ENCODE measurements at places on chromosomes 11 and 22.

DNA sequence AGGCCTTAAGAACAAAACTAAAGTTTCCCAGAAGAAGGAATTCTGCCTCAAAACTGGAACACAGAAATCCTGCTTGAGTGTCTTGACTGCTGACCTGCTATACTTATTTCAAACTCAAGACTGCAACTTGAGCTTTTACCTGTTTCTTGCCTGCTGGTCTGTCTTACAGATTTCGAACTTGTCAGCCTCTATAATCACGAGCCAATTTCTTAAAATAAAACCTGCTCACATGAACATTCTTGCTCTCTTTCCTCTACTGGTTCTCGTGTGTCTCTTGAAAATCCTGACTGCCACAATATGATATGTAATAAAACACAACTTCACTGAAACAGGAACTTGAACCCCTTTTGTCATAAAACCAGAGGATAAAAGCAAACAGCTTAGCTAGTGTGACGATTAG lies 13.9 kb downstream of the PATL1 start:
- no peak for DNase-seq

DNA sequence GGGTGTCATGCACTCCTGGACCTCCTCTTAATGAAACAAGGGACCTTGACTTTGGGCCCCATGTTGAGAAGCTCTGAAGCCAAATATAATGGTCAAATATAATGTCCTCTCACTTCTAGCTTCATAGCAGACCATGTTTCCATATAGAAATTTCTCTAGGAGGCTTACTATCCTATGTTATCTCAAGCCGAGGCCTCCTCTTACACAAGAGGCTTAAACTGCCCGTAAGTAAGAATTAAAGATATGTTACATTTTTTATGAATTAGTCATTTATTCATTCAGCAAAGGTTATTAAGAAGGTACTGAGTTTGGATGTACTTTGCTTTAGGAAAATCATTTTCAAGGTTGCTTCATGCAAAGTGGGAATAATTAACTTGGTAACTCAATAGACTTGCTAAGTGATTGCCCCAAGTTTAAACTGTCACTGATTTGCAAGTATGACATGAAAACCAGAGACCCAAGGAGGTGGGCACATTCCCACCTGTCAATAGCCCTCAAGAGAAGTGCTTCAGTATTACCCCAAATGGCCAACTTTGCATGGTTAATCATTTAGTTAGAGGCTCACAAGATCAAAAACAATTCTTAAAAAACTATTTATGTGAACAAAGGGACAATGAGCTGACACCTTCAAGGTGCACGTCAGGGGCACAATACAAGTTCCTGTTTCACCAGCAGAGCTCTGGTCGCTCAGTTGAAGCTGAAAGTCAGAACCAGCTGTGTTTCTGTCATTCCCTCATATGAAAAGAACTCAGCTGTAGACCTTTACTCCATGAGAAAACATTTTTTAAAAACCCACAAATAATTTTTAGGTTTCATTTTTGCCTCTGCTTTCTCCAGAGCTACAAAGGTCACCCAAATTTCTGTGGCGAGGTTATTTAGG lies 20.9 kb downstream of the BDNF start:
- no peak for DNase-seq

- no peak for DNase-seq
Observed at GRCh38 chr11:60786811-60787567, 1.9 kb downstream of the MS4A10 start.

- no peak for DNase-seq
Observed at GRCh38 chr11:75678620-75679259, 9.9 kb upstream of the MAP6 start.

- DNase-seq = no peak
Observed at GRCh38 chr11:830295-831117, 2.2 kb upstream of the CD151 start.

DNA sequence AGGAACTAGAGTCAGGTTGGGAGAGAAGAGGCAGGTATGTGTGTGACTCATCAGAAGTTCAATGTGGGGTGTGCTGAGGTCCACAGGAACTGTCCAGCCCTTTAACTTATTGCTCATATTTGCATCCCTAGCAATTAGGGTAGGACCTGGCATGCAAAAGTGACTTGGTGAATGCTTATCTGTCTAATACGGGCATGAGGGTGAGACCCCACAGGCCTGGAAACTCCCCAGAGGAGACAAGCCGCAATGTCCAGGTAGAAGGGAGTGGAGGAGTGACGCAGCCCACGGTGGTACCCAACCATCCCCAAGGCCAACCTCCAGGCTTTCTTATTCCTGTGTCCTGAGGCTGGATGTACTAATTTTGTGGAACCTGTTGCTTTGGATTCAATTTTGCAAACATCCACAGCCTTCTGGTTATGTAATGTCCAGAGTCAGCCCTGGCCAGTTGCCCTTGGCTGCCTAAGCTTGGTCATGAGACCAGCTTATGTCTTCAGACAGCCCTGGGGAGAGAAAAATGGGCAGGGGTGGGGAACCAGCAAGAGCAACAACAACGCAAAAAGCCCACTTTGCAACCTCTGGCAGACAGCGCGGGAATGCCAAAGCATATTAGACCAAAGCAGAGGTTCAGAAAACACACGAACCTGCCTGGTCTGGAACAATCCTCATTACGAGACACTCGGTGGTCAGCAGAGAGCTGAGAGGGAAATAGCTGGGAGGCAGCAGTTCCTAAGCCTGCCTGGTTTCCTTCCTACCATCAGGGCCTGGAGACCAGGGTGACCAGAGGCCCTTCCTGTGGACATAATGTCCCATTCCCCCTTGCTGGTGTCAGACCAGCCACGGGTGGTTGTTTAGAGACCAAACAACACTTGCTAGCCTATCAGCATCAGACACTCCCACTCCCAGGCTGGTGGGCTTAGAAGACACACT lies 49.3 kb downstream of the TIMP3 start:
- no peak for DNase-seq

DNA sequence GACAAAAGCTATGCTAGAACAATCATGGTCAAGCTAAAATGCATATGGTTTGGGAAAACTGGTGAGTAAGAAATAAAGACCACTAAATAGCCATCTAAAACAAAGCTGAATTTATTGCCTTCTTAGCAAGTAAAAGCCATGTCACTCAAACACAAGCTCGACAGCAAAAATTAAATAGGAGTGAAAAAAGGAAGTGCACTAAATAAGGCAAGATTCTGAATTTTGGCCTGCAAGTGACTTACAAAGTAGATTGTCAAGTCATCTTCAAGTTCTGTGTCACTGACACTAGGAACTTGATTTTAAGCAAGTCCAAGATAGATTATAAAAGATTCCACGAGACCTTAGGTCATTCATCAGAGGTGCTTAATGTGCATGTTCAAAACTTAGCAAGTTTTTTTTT lies 27.4 kb downstream of the TUG1 start:
- no peak for DNase-seq

DNA sequence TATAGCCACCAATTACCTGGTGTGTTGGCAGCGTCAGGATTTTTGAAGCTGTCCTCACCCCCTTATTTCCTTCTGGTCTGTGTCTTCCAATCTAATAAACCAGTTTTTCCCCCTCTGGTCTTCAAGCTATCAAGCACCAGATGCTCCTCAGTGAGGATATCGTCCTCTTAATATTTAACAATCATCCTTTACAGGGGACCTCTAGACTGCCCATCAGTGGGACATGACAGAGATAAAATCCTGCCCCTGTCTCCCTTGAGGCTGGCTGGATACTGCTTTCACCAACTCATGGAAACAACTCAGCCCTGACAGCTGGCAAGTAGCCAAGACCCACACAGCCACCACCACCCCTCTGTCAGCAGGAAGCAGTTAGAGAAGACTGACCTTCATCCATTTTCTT lies 421.0 kb upstream of the API5 start:
- no peak for DNase-seq

- no peak for DNase-seq
Observed at GRCh38 chr11:94194712-94195111, 66.1 kb downstream of the PANX1 start.

- no peak for DNase-seq
Observed at GRCh38 chr11:95134491-95134890, 44.8 kb downstream of the ENDOD1 start.

GRCh38 chr11:1234054-1234720 lies 11.3 kb downstream of the MUC5B start:
- no peak for DNase-seq

GRCh38 chr22:23657727-23658126 lies 25.6 kb upstream of the DRICH1 start:
- DNase-seq = no peak

DNA sequence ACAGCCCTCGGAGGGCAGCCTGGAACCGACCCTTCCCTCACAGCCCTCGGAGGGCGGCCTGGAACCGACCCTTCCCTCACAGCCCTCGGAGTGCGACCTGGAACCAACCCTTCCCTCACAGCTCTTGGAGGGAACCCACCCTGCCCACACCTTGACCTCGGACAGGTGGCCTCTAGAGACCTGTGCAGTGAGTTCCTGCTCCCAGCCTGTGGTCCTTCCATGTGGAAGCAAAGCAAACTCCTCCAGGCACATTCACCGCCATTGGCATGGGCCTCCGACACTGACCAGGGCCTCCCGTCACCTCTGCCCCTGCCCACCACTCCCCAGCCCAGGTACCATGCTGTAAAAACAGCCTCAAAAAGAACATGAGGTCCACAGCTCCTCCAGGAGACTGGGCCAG lies 272.1 kb downstream of the BRD1 start:
- DNase-seq = no peak

DNA sequence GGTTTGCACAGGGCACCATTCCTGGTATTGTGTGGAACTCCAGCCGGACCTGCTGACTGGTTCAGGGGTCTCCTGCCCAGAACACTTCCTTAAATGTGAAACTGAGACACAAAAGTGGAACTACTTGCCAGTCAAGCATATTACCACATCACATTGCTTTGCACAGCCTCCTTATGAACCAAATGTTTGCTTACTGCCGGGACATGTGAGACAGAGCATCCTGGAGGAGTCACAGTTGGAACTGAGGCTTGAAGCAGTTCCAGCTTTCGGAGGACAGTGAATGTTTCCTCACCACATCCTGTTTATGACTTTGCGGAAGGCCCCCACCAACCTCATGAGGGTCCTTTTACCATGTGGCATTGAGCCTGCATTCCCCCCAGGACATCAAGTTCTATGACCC lies 105.8 kb upstream of the ARHGAP42 start:
- no peak for DNase-seq

GRCh38 chr11:128707681-128708080 lies 13.8 kb downstream of the FLI1 start:
- DNase-seq = no peak

DNA sequence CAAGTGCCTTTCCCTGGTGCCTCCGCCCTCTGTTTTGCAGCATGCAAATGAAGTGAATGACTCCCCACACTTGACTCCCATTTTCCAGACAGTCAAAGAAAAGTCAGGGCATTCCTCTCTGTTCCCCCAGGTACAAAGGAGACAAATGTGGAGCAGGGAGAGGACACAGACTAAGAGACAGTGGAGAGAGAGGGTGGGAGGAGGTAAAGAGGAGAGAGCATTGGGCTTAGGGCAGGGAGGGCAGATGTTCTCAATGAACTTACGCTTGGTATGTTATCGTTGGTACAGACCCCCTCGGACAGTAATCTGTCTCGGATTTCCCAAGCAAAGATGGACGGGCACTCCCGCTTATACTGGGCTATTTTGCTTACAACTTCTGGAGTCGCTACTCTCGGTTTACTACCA lies 9.8 kb downstream of the PAX6 start:
- no peak for DNase-seq

DNA sequence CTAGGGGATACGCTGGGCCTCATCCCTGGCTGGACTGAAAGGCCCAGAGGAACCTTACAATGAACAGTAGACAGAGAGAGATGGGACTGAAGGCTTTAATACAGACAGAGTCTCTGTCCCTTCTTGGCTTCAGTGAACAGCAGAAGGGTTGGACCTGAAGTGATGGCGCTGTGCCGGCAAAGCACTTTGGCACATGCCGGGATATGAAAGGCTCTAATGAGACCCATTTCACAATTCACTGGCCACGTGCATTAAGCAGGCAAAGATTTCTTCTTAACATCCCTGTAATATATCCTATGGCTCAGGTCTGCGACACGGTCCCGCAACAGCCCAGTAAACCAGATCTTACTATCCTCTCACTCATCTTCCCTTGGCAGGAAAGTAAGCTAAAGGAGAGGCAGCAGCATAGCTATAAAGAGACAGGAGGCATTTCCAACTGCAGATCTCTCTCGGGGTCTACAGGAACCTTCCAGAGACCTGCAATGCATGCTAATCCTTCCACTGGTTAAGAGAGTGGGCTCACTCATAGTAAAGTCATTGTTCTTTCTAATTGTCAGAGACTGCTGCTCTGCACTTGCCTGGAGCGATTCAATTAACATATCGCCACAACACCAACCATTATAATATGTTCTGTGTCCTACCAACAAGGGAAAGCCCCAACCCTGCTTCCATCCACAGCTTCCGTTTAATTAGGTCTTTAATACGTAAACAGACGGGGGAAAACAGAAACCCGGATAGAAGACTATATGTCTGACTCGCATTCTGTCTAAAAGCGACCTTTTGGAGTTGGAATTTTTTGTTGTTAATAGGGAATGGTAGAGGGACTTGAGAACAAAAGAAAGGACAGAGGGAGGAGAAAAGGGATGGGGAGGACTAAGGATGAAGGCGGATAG lies 1179.0 kb downstream of the LRRC4C start:
- no peak for DNase-seq

- DNase-seq = no peak
Observed at GRCh38 chr11:65662247-65662798, 393 bp downstream of the RELA start.

DNA sequence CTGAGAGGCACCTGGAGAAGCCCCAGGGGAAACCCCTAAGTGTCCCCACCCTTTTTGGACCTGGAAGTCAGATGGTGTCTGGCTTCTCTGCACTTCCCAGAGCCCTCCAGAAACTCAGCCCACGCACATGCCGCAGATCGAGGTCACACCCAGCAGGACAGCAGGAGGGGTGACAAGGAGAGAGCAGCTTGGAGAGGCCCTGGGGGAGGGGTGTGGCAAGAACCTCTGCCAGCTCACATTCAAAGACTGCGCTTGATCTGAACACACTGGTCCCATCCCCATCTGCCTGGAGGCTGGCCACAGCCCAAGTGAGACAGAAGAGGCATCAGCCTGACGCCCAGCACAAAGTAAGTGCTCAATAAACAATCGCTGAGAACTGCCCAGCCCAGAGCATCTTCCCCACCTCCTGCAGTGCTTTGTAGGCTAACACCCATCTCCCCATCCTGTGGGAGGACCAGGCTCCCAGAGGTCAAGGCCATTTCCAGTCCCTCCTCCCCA lies 21.4 kb downstream of the TMPRSS6 start:
- DNase-seq = no peak

- no peak for DNase-seq
Observed at GRCh38 chr11:121964591-121964990, 151.4 kb downstream of the BLID start.

All from stimulated activated CD4-positive, alpha-beta T cell treated with anti-CD3 and anti-CD28 coated beads, Interleukin-1b, Interleukin-23, amount 100 ng/mL, for 1 hour (primary cell).